Large intestine (tissue), 12 donors: ENCODE measurements at places on chromosomes 6 and 20.

DNA sequence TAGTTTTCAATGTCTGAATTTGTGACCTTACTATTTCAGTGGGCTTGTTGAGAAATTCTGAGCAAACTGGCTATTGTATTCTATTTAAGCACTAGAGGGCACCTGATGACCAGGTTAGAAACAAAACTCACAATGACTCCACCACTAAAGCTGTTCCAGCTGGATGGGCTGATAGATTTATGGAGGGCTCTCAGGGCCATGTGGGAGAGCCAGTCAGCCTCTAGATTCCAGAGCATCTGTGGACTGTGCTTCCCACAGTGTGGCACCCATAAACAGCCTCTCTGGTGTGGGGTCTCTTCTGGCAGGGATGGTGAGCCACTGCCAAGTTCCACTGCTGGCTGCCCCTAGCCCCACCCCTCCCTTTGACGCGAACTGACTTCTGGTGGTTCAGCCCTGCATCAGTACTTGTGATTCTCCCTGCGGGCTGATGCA lies 29.2 kb downstream of the C6orf58 start:
- no peak for DNase-seq

GRCh38 chr6:35905141-35905785 lies 15.6 kb downstream of the SRPK1 start:
- no peak for DNase-seq

GRCh38 chr6:111918825-111919224 lies 45.6 kb upstream of the FYN start:
- no peak for DNase-seq

GRCh38 chr20:34532320-34532719 lies 16.1 kb downstream of the DYNLRB1 start:
- DNase-seq = no peak

- no peak for DNase-seq
Observed at GRCh38 chr20:43942667-43943285, 28.1 kb downstream of the TOX2 start.

- no peak for DNase-seq
Observed at GRCh38 chr6:110690106-110690654, 125.1 kb downstream of the CDK19 start.

DNA sequence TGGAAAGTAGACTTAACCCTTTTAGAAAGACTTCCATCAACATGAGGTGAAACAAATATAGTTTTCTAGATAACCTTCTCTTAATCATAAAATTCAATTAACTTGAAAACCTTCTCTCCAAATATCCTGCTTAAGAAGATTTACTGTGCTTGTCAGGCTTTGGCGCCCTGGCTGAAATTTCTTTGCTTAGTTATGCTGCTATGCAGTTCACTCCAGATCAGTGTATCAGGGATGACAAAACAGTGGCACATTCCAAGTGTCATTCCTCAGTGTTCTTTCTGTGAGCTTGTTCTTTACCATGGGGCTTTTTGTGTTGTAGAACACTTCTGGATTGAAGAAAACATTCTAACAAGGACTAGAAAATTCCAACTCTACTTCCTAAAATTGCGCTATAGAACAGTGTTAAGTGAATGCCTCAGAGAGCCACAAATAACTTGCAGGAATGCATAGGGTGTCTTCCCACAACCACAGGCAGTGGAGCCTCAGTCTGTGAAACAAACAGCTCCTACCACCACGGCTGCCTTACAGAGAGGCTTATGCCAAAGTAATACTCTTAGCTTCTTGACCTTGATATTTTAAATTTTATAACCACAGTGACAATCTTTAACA lies 443.6 kb downstream of the CDC5L start:
- DNase-seq = no peak

GRCh38 chr6:121917834-121918559 lies 481.5 kb upstream of the HSF2 start:
- no peak for DNase-seq

DNA sequence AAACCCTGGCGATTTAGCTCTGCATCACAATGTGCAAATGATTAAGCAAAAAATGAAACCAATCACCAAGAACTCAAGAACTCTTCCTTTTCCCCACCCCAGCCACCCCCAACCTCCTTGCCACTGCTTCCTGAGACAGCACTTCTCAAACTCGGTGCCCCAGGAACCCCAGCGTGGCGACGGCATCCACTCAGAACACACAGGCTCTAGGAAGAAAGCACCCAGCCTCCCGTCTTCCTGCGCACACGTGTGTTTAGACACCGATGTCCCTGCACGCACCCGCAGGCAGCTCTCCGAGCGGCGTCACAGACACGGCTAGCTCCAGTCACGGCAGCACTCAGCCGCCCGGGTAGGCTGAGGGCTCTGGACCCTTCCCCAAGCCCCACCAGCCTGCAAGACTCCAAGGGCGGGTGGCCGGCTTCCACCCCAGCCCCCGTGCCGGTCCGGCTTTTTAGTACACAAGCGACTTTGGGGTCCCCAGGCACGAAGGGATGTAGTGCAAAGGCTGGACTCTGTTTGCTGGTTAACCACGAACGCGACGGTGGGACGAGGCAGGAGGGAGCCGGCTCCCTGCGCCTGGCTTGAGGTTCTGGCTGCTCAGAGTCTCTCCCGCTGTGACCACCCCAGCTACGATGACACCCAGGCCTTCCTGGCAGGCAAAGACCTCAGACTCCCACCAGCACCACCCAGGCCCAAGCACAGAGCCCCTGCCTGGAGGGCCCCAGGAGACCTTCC lies 51.9 kb downstream of the KCNQ2 start:
- no peak for DNase-seq

DNA sequence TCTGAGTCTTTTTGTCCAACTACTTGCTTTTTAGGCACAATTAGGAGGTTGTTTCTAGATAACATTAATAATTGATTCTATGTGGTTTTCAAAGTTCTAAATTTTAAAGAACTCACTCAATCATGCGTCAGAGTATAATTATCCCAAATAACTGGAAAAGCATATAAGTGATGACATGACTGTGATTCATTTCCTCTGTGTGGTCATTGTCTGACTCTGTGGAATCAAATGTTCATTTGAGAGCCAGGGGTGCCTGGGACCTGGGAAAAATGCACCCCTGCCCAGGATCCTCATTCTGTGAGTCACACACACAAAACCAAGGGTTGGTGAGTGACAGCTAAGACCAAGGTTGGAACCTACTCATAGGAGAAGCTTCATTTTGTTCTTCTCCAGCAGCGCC lies 127.1 kb upstream of the MLIP start:
- DNase-seq = no peak

DNA sequence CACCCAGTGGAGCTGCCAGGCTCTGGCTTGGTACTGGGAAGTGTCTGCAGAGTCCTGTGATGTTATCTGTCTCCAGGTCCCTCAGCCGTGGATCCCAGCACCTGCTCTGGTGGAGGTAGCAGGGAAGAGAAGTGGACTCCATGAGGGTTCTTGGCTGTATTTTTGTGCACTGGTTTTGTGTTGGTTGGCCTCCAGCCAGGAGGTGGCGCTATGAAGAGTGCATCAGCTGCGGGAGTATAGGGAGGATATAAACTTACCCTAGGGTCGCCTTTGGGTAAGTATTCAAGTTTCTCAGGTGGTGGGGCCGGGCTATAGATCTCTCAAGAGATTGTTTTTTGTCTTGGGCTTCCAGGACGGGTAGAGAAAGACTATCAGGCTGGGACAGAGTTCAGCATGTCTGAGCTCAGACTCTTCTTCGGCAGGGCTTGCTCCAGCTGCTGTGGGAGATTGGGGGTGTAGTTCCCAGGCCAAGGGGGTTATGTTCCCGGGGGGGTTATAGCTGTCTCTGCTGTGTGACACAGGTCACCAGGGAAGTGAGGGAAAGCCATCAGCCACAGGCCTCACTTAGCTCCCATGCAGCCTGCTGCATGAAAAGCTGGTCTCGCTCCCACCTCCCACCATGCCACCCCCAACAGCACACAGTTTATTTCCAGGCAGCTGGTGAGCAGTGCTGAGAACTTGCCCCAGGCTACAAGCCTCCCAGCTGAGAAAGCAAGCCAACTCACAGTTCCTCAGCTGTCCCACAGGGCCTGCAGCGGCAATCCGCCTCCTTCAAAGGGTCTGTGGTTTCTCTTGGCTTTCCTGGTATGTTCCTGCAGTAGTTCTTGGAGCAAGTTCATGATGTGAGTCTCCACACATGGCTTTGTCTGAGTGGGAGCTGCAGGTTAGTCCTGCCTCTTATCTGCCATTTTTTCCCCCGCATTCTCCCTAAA lies 115.7 kb downstream of the AIG1 start:
- no peak for DNase-seq
